CD8-positive, alpha-beta memory T cell (primary cell): ENCODE measurements at places on chromosomes 7 and 10. TPM values are rescaled to one million over a fixed set of nuclear protein-coding genes. Genes with fewer than 3 reads are reported as not detected.

DNA sequence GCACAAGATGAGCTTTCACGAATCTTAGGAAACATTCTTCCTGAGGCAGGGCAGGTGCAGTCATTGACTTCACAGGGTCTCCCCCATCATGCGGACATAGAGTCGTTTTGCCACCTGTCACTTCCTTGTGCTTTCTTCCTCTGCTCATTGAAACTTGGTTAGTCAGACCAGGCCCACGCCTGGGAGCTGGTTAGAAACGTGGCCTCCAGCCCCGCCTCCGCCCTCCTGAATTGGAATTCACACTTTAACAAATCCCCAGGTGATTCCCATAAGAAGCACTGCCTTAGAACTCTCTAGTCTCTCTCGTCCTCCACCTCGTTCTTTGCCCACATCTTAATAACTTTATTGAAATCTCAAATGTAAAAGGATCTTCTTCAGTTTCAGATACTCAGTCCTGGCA, 265.5 kb upstream of the FZD8 start:
- H3K4me3 ChIP-seq = no peak overlapping the region
- DNase-seq = no peak
- H3K27ac ChIP-seq = no peak overlapping the region
- H3K27me3 ChIP-seq = no peaks in the 10 kb centered on the region
- no peaks in the 10 kb centered on the region for H3K36me3 ChIP-seq
- H3K4me1 ChIP-seq = no peaks in the 10 kb centered on the region

DNA sequence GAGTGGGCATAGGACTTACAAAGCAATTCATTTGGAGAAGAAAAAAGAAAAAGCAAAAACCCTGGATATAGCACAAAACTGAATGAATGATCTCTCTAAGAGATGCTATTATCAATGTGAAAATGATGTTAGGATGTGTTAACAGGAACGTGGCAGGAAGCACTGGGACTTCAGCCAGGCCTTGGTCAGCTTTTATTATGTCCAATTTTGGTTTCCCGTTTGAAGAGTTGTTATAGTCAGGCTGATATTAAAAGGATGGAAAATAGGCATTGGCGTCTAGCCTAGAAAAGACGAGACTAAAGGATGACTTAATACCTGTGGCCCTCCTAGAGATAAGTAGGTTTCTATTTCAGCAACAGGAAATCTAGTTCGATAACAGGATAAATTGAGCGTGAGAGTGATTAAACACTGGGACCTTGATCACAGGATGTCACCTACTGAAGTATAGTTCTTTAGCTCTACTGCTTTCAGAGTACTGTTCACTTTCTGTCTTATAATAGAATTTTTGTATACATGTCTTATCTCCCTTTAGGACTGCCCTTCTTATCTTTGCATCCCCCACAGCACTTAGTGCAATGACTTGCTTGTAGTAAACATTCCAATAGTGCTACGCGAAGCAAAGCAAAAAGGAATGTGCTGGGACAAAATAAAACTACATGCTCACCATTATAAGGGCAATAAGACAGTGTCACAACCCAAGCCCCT, 99.8 kb upstream of the AGBL3 start:
- DNase-seq = no peak
- peaks cover 16% of the 10 kb centered on the region for H3K4me1 ChIP-seq
- no peak overlapping the region for H3K4me3 ChIP-seq
- no peaks in the 10 kb centered on the region for H3K27me3 ChIP-seq

DNA sequence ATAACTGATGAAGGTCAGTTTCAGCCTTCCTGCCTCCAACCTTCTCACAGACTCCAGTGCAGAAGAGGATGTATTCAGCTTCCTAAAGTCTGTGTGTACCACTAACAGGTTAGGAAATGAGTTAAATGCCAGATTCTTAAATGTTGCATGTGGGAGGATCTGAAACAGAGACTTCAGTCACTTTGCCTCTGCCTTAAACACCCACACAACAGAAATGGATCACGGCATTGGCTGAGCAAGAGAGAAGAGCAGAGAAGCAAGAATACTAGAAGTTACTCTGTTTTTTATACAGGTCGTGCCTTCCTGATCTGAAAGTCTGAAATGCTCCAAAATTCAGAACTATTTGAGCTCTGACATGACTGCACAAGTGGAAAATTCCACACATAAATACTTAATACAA, 98.9 kb upstream of the ARHGAP21 start:
- no peaks in the 10 kb centered on the region for H3K27me3 ChIP-seq
- no peak overlapping the region for H3K27ac ChIP-seq
- DNase-seq = no peak
- peaks cover 10% of the 10 kb centered on the region for H3K4me1 ChIP-seq
- no peaks in the 10 kb centered on the region for H3K36me3 ChIP-seq

- H3K27ac ChIP-seq = no peak overlapping the region
- no peaks in the 10 kb centered on the region for H3K4me1 ChIP-seq
- no peak overlapping the region for H3K4me3 ChIP-seq
- no peaks in the 10 kb centered on the region for H3K36me3 ChIP-seq
Measured at GRCh38 chr10:95392681-95393164, 101.9 kb upstream of the PDLIM1 start.

- DNase-seq = no peak
- peaks cover 21% of the 10 kb centered on the region for H3K27me3 ChIP-seq
- no peaks in the 10 kb centered on the region for H3K4me1 ChIP-seq
- peak overlapping the region; percentile 51 for H3K4me3 ChIP-seq
- no peaks in the 10 kb centered on the region for H3K36me3 ChIP-seq
- H3K27ac ChIP-seq = no peak overlapping the region
Measured at GRCh38 chr10:68231106-68231816, 652 bp downstream of the ATOH7 start.

- no peaks in the 10 kb centered on the region for H3K36me3 ChIP-seq
- H3K27ac ChIP-seq = no peak overlapping the region
- no peak for DNase-seq
- no peak overlapping the region for H3K4me3 ChIP-seq
- no peaks in the 10 kb centered on the region for H3K4me1 ChIP-seq
Measured at GRCh38 chr7:114182837-114183236, 231.8 kb upstream of the FOXP2 start.

DNA sequence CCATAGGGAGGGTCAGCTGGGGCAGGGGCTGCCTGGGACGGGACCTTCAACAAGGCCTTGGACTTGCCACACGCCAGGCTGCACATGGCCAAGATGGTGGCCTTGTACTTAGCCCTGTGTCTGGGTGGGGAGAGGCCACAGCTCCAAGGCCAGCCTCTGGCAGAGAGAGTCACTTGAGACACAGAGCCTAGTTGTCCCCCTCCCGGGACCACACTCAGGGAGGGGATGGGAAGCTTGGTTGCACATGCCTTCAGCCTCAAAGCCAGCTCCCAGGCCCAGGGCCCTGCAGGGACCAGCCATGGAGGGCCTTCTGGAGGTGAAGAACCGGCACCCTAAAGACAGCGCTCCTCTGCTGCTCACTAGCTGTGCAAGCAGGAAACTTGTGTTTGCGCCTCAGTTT, 16.7 kb downstream of the MMRN2 start:
- no peak overlapping the region for H3K27ac ChIP-seq
- no peaks in the 10 kb centered on the region for H3K27me3 ChIP-seq

GRCh38 chr10:22343731-22344130, 1.6 kb upstream of the SPAG6 start:
- DNase-seq = no peak
- no peak overlapping the region for H3K4me3 ChIP-seq
- H3K27ac ChIP-seq = no peak overlapping the region
- H3K4me1 ChIP-seq = peaks cover 13% of the 10 kb centered on the region
- peaks cover 71% of the 10 kb centered on the region for H3K27me3 ChIP-seq
- H3K36me3 ChIP-seq = no peaks in the 10 kb centered on the region

- no peaks in the 10 kb centered on the region for H3K36me3 ChIP-seq
- H3K4me3 ChIP-seq = no peak overlapping the region
- H3K27me3 ChIP-seq = no peaks in the 10 kb centered on the region
- DNase-seq = no peak
- H3K27ac ChIP-seq = no peak overlapping the region
Measured at GRCh38 chr7:2805213-2805944, 38.7 kb downstream of the GNA12 start.

- H3K4me1 ChIP-seq = peaks cover 26% of the 10 kb centered on the region
- H3K27me3 ChIP-seq = no peaks in the 10 kb centered on the region
- H3K4me3 ChIP-seq = no peak overlapping the region
- H3K36me3 ChIP-seq = no peaks in the 10 kb centered on the region
Measured at GRCh38 chr7:143898810-143899209, 3.2 kb downstream of the TCAF1 start.

The CCDC71L gene
- 28.1 TPM for total RNA-seq

The SORCS1 gene
- not detected for total RNA-seq

The ASAH2B gene
- total RNA-seq = 6.6 TPM

The TAS2R5 gene
- 0.88 TPM for total RNA-seq

The STRIP2 gene
- total RNA-seq = 21.0 TPM

The BTBD16 gene
- not detected for total RNA-seq

The PSD gene
- total RNA-seq = 3.2 TPM
